ENCODE measurements at places on chromosomes 12 and 14. TPM values are rescaled to one million over a fixed set of nuclear protein-coding genes. Genes with fewer than 3 reads are reported as not detected.

The MYF5 gene
- total RNA-seq, result not detected

The GDF3 gene
- total RNA-seq, result not detected

The LMNTD1 gene
- not detected for total RNA-seq

GRCh38 chr14:68210729-68211299 is 391.2 kb downstream of the RAD51B start:
- H3K27ac ChIP-seq, result peak overlapping the region; percentile 73
- peak overlapping the region; percentile 66 for H3K4me3 ChIP-seq
- H3K4me1 ChIP-seq, result peaks cover 49% of the 10 kb centered on the region
- H3K36me3 ChIP-seq, result no peaks in the 10 kb centered on the region
- DNase-seq, result peak; percentile 55
- no peaks in the 10 kb centered on the region for H3K27me3 ChIP-seq

GRCh38 chr12:40502322-40502721 is 189.9 kb upstream of the CNTN1 start:
- no peak for DNase-seq
- peaks cover 7% of the 10 kb centered on the region for H3K4me1 ChIP-seq
- H3K36me3 ChIP-seq, result no peaks in the 10 kb centered on the region

- H3K4me1 ChIP-seq, result no peaks in the 10 kb centered on the region
- H3K36me3 ChIP-seq, result no peaks in the 10 kb centered on the region
- H3K4me3 ChIP-seq, result no peak overlapping the region
Observed at GRCh38 chr12:19288603-19289244, 150.6 kb upstream of the AEBP2 start.
